ENCODE measurements at places on chromosomes 3 and 15.

- DNase-seq = no peak
Measured at GRCh38 chr15:71180986-71181853, 65.9 kb downstream of the THSD4 start.

DNA sequence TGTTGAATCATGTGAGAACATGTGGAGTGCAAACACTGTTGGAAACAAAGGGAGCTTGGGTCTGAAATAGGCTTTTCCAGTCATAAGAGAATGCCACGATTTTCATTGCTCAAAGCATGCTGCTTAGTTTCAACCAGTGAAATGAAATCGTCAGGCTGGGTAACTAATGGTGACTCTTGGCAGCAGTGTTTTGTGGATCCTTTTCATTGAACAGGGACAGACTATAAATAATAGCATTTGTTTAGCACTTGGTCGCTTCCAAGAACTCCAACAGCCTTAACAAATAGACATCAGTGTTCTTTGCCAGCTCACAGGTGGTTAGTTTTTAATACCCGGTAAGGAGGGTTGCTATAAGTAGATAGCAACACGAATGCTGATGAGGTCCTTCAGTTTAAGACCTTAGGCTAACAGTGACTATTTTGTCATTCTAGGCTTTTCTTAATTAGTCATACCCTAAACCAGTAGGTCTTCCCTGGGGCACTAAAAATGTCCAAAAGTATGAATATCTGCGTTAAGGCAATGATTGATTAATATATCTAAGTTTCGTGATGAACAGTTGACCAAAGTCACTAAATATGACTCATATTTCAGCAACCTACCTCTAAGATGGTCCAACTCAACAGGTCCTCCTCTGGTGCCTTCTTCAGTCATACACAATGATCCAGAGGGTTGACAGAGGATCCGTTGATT lies 15.8 kb downstream of the TP63 start:
- DNase-seq = no peak

DNA sequence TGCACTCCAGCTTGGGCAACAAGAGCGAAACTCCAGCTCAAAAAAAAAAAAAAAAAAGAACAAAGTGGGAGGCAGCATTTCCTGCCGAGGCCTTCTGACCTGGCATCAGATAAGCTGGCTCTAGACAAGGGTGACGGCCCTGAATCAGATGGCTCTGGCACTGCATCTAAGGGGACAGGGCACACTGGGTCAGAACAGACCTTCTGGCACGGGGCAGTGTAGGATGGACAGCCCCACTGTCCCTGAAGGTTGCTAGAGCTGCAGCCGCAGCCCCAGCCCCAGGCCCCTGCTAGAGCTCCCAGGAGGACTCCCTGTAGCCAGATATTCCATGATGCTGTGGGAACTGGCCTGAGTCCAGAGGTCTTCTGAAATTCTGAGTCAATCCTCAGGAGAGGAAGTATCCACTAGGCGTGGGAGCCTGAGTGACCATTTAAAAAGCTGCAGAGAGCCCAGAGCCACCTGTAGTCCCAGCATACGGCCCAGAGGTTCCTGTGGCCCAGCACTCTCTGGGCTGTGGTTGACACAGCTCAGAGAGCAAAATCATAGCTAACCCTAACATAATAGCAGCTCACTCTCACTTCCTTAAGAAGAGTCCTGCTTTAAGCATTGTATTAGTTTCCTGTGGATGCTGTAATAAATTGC lies 69.2 kb upstream of the MFGE8 start:
- DNase-seq = no peak

- DNase-seq = no peak
Measured at GRCh38 chr3:35785234-35785888, 146.0 kb downstream of the ARPP21 start.

GRCh38 chr3:58214484-58215316 lies 3.9 kb upstream of the DNASE1L3 start:
- DNase-seq = no peak

DNA sequence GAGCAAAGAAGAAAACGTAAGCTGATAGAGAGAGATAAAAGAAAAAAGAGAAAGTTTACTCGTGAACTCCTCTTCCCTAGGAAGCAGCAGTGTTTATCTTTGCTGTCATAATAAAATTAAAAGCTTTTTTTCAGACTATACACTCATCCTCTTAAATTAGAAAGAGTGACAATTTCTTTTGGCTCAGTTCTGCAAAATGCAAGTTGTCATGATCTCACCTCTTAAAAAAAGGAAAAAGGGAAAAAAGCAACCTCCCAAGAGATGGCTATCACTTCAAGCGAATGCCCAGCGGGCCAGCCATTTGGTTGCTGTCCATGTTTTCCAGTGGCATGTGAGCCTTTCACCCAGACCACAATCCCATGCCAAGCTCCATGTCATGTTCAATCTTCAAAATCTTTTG lies 7.0 kb upstream of the THBS1 start:
- no peak for DNase-seq

DNA sequence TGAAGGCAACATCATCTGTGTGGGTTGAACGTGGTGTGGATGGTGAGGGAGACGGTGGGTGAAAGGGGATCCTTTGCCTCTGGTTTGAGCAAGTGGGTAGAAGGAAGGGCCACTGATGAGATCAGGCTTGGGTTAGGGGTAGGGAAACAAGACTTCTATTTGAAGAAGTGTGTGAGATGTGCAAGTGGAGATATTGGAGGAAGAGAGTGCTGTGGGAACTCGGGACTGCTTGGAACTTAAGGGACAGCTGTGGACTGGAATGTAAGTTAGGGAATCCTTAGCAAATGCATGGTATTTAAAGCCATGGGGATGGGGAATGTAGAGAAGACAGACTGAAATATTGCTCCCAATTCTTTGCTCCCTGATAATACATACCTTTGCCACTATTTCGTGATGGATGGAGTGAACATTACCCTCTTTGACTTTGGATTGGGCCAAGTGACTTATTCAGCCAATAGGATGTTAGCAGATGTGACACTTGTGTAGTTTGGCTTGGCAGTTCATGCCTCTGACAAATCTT lies 30.2 kb upstream of the AMOTL2 start:
- no peak for DNase-seq

DNA sequence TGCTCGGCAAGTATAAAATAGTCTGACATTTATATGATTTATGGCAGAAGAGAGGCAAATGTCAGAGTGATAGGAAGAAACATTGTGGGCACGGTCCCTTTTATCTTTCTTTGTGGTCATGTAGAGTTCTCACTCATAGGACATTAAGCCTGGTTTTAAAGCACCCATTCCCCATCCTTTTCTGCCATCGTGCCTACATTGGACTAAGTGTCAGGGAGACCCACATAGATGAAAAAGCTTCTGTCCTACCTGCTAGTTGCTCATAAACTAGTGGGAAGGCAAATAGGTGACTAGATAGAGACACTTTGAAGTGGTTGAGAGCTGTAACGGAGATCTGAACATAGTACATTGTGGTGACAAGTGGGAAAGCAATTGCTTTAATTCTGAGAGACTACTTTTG lies 155.7 kb downstream of the B3GALNT1 start:
- DNase-seq = no peak

Measured in activated T-cell treated with anti-CD3 and anti-CD28 coated beads for 4 hours (primary cell).